ENCODE measurements at places on chromosomes 6 and 20. TPM values are rescaled to one million over a fixed set of nuclear protein-coding genes. Genes with fewer than 3 reads are reported as not detected.

Gene GPX5
- total RNA-seq, result not detected

Gene MOXD1
- total RNA-seq, result 19.5 TPM

Gene OXT
- total RNA-seq, result not detected

Gene NRSN1
- not detected for total RNA-seq

Gene SLC4A11
- total RNA-seq, result 1.2 TPM

Gene VWA7
- total RNA-seq, result 1.9 TPM

Gene EPHA7
- total RNA-seq, result not detected

Gene SIRPD
- not detected for total RNA-seq

Gene FGD2
- not detected for total RNA-seq

Gene OR12D3
- not detected for total RNA-seq

Gene OR2H2
- total RNA-seq, result not detected

Gene COL9A3
- 1.0 TPM for total RNA-seq

Gene GLP1R
- total RNA-seq, result not detected

Gene C6orf58
- total RNA-seq, result not detected

Gene ULBP2
- 4.2 TPM for total RNA-seq

Gene CST2
- total RNA-seq, result not detected

Gene INSM1
- total RNA-seq, result not detected

Gene ADTRP
- total RNA-seq, result 1.9 TPM

Gene CAGE1
- under 0.01 TPM for total RNA-seq

Gene SLC17A3
- total RNA-seq, result not detected

Gene CD2AP
- total RNA-seq, result 28.0 TPM

Gene GRIK2
- 0.32 TPM for total RNA-seq

Gene ABCC10
- total RNA-seq, result 17.5 TPM

Gene OLIG3
- total RNA-seq, result not detected

Gene TBC1D22B
- total RNA-seq, result 5.9 TPM

Gene SNHG17
- 8.5 TPM for total RNA-seq

Gene CST5
- not detected for total RNA-seq

Gene THBD
- total RNA-seq, result 1.6 TPM

Gene HCRTR2
- not detected for total RNA-seq
